ENCODE measurements at places on chromosomes 5 and 9. TPM values are rescaled to one million over a fixed set of nuclear protein-coding genes. Genes with fewer than 3 reads are reported as not detected.

DNA sequence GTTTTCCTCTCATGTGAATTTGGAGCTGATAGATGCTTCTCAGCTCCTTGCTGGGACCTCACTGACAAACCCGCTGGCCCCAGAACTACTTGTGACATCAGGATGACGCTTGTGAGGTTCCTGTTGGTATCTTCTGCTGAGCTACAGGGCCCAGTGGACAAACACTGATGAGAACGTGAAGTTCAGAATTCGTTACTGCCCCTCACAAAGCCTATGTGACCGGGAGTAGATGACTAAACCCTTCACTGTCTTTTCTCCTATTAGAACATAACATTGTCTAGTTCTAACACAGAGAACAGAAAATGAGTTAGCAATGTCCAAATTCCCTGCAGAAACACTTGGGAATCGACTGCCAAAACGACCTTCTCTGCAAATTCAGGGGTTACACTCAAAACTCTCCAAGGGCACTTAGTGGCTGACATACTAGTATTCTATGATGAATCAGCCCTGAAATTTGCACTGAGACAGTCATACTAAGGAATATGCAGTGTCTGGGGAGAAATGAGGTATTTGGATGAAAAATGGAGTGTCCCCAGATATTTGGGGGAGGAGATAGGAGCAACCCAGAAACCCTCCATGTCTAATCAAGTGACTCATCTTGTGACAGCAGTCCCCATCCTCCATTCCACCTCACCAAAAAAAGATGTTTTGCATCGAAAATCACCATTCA, 143.2 kb upstream of the TRIM32 start:
- DNase-seq: no peak

GRCh38 chr9:16413509-16414016, 456.9 kb downstream of the BNC2 start:
- no peak for DNase-seq

GRCh38 chr5:80474929-80475328, 13.0 kb upstream of the FAM151B start:
- DNase-seq: no peak

DNA sequence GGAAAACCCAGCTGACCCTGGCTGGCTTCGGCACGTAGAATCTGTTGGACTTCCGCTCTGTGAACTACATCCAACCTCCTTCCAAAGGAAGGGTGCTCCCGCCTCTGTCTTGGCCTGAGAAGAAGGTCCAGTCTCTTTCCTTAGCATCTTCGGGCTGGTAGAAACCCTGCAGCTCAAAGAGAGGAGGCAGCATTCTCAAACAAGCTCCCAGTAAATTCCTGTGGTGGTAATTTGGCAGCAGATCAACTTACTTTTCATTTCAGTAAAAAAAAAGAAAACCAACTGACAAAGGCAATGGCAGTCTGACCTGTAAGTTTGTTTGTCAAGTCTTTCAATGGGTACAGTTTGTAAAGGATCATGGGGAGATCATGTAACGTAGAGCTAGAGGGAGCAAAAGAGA, 176.7 kb downstream of the MED10 start:
- DNase-seq: no peak

DNA sequence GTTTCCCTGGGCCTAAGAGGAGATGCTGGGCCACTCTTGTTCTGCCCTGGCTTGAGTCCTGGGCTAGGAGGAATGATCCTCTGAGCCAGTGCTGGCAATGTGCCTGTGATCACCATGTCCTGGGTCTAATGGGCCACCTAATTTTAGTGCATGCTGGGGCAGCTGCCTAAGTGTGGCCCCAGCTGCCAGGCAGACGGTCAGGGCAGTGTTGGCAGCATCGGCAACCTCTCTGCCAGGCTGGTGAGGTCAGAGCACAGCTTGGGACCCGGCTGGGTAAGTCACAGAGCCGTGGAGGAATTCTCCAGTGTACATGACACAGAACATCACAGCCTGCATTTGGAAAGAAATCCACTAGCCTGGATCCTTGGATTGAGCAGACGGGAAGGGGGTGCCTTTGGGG, 21.4 kb upstream of the PITX1 start:
- no peak for DNase-seq

DNA sequence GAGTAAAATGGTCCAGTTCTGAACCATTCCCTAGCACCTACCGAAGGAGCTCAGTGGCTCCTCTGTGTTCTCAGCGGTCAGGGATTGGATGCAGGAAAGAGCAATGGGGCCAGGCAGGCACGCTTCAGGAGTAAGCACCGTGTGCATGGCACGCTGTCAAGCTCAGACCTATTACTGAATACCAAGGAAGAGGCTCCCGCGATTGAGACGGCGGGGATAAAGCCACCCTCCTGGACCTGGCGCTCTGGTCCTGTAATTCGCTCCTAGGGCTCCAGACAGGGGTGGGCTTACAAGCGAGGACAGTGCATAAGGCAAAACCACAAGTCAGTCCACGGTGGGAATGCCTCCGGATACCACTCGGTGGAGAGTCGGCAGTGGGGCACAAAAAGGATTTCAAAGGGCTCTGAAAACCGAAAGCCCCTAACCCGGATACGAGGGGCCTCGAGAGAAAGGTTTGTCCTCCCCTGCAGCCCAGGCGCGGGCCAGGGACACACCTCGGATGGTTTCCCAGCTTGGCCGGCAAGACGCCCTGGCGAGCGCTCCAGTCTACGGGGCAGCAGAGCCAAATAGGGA, 988 bp downstream of the OXCT1 start:
- DNase-seq: no peak

- DNase-seq: no peak
Observed at GRCh38 chr5:1748845-1749244, 50.8 kb downstream of the MRPL36 start.

DNA sequence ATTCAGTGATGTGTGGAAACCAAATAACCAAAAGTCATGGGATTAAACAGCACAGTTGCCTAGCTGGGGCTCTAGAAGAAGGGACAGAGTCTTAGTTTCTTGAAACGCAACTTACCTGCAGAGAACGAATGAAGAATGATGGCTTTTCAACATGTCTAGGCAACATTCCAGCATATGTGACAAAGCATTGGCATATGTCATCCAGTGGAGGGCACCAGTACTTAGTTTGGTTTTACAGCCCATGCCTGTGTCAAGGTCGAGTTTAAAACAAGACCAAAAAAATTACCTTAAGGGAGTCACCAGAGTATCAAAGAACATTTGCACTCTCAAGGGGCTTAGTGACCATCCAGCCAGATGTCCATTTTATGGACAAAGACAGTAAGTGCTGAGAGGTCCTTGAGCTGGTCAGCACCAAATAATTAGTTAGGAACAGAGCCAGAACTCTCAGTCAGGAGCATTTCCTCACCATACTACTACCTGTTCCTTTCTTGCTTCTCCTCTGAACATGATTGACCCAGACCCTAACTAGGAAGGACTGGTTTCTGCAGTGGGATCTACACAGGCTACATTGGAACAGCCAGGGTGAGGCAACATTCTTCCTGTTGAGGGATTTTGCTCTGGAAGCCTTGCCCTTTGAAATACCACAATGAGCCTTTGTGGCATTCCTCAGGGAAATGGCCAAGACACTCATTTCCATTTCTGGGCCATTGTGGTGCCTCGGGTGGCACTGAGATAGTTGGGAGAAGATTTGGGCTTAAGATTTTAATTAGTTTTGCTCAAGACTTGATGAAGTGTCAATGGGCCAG, 75.4 kb upstream of the ANKH start:
- DNase-seq: no peak

DNA sequence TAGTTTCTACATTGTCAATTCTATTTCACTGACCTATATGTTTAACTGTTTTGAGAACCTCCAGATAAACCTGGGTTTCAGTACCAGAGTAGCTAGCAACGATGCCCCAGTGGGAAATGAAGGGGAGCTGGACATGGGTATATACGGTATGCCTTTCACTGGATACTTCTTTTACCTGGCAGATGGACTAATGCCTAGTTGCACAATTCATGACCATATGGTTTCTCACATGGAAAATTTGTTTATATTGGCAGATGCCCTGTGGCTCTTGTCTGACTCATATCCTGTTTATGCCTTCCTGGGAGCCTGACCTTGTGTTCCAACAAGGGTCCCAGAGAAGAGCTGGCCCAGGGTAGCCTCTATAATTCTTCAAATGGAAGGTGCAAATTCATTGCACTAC, 144.1 kb downstream of the MAT2B start:
- no peak for DNase-seq

DNA sequence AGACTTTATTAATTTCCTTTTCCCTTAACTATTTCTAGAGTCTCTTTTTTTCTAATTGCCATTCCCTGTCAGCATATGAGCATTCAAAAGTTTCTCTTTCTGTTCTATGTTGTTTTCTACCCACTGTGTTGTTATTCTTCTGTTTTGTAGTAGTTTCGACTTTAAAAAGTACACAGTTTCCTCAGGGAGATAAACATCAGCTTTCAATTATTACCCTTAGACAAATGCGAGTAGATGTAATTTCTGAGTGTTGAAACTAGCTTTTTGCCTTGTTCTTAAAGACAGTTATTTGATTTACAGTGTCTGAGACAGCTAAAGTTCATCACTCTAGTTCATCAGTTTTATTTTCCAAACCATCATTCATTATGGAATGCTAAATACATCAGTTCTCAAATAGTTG, 19.5 kb downstream of the MTREX start:
- DNase-seq: no peak

- no peak for DNase-seq
Observed at GRCh38 chr5:383066-383465, 59.9 kb upstream of the EXOC3 start.

- DNase-seq: no peak
Observed at GRCh38 chr5:163489745-163490075, 15.7 kb upstream of the MAT2B start.

- DNase-seq: no peak
Observed at GRCh38 chr5:76565009-76565408, 58.2 kb downstream of the F2RL2 start.

DNA sequence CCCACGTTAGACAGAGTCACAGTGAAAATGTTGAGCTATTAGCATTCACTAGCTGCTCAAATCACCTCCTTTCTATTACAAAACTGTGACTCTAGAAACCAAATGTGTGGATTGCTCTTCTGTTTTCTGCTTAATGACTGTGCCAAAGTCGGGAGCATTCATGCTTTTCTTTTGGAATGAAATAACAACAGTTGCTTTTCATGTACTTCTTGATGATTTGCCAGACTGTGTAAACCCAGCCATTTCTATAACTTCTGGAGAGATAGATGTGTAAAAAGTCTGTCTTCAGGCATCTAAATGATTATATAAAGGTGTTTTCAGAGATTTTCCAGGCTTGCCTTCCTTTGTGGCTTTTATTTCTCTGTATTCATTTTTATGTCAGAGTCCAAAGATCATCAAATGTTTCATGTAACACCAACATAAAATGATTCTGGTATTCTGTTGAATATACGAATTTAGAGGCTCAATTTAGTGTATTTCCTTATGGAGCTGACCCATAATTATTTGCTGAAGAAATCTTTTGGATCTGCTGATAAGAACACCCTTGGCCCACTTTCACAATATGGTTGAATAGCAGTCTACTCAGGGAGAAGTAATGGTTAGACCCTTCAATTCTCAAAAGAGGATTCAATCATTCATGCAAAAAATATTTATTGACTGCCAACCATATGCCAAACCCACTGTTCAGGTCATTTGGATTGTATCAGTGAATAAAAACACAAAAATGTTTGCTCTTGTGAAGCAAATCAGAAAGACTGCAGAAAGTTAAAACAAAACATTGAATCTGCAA, 581.2 kb downstream of the CDH18 start:
- no peak for DNase-seq

- no peak for DNase-seq
Observed at GRCh38 chr9:17614250-17614649, 35.4 kb downstream of the SH3GL2 start.

DNA sequence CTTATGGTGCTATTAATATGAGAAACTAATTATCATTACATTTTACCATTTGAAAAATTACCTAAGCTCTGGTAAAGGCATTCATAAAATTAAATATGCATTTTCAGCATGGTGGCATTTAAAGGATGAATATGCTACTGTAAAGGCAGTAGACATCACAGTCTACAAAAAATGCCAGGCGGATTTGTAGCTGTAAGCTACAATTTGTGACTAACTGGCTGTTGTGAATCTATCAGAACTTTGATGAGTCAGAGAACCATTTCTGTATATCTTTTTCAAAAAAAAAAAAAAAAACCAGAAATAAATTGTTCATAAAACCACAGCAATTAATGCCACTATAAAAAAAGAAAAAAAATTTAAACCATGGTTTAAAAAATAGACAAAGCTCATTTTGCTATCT, 186.3 kb downstream of the NFIB start:
- DNase-seq: no peak

GRCh38 chr9:112842555-112842954, 48.1 kb downstream of the SLC46A2 start:
- no peak for DNase-seq

GRCh38 chr5:54251981-54252380, 58.4 kb downstream of the ARL15 start:
- DNase-seq: no peak

GRCh38 chr5:20611620-20612019, 623.6 kb upstream of the CDH18 start:
- DNase-seq: no peak

GRCh38 chr5:167982-168660, 23.2 kb upstream of the LRRC14B start:
- no peak for DNase-seq

GRCh38 chr9:89869793-89870580, 265.2 kb downstream of the GADD45G start:
- no peak for DNase-seq

- no peak for DNase-seq
Observed at GRCh38 chr5:107376546-107377276, 294.0 kb downstream of the EFNA5 start.

Gene INSL6
- total RNA-seq: not detected

Gene C7
- 893 TPM for total RNA-seq

Gene PCA3
- 0.84 TPM for total RNA-seq

Gene MYMK
- not detected for total RNA-seq

Gene TYRP1
- total RNA-seq: 1.7 TPM

Gene PCSK5
- 53.4 TPM for total RNA-seq

Gene ENTPD2
- total RNA-seq: 0.25 TPM

Gene PCDHB6
- total RNA-seq: 1.4 TPM

Gene CARD9
- total RNA-seq: 2.5 TPM

Gene DDX4
- not detected for total RNA-seq

Measured in omental fat pad (tissue), 4 donors.